ENCODE measurements at places on chromosomes 1 and 21.

- DNase-seq: no peak
These were observed 94.8 kb upstream of the MPC2 start for GRCh38 chr1:168031627-168032026.

GRCh38 chr1:229557200-229557850, 1.2 kb downstream of the ABCB10 start:
- DNase-seq: no peak

DNA sequence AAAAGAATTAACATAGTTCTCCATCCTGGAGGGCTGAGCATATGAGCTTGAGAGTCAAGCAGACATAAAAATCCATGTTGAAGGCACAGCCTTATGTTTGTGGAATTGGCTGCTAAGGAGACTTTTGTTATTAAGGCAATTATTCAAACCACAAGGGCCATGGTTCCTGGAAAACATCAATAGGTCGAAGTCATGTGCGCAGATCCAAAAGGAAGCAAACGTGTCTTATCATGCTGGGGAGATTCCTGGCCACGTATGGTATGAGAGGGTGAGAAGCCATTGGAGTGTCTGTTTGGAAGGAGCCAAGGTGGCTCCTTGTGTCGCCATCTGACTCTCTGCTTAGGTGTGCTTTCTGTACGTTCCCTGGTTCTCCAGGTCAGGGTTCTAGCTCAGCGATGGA, 61.8 kb upstream of the COA6 start:
- DNase-seq: no peak

GRCh38 chr1:88593358-88593757, 90.7 kb upstream of the PKN2 start:
- DNase-seq: no peak

- no peak for DNase-seq
These were observed 34.5 kb upstream of the CD58 start for GRCh38 chr1:116605315-116605714.
